Activated CD8-positive, alpha-beta memory T cell treated with anti-CD3 and anti-CD28 coated beads for 48 hours (primary cell): ENCODE measurements at places on chromosomes 6 and 20.

DNA sequence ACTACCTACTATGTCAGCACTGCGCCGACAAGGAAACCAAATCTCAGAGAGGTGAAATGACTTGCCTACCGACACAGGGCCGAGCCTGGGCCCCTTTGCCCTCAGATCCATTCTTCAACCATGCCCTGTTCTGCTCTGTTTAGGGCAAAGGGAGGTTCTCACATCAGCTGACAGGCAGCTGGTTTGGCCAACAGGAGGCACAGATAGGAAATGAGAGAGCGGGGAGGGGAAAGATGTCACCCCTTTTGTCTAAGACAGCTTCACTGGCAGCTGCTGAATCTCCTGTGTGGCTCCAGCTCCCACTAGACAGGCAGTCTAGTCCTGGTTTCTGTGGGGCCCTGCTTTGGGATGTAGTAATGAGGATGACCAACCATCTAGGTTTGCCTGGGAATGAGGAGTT is 158.7 kb downstream of the TMEM200A start:
- no peak for DNase-seq

- DNase-seq: no peak
Observed at GRCh38 chr6:21856844-21857243, 263.3 kb downstream of the SOX4 start.

DNA sequence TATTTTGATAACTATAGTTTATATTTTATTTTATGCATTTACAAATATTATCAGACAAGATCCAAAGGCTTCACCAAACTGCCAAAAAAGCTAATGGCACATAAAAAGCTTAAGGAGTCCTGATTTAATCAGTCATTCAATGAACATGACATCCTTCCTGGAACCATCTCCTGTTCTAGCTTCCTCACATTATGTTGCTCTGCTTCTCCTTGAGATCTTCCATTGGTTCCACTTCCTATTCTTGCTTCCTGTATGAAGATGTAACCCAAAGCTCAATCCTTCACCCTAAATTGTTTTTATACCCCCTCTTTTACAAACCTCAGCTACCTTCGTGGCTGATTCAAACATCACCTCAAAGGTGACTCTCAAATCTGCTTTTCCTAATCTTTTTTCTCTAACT is 4.5 kb upstream of the BRD2 start:
- no peak for DNase-seq

DNA sequence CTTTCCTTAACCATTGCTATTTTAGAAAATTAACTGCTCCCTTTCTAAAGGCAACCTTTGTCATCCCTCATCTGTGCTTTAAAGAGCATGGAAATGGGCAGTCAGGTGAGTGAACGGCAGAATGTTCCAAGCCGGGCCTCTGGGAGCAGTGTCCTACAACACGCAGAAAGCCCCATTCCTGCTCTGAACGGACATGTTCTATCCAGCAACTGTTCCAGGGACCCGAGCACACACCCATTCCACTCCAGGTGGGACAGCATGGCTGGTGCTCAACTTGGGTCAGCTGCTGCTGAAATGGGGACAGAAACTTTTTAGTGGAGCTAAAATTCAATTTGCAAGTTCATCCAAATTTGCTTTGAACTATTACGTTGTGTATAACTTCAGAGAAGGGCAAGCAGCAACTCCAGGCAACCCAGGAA is 26.7 kb downstream of the DIDO1 start:
- DNase-seq: no peak

- no peak for DNase-seq
Observed at GRCh38 chr6:131683479-131683878, 17.7 kb downstream of the OR2A4 start.

DNA sequence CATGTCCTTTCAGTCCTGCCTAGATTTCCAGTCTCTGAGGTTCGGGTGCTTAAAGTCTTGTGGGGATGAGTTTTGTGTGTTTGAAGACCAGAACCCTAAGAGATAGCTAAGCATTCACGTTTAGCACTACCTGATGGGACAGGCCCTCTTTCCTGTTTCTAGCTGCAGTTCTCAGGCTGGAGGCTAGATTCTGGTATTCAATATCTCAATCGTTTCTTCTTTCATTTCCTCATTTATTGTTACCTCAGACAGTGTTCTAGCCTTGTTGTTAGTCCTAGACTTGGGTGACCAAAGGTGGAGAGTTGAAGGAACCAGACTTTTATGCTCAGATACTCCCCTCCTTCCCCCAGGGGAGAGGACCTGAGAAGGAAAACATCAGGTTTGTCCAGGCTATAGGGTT is 16.8 kb downstream of the CEP250 start:
- no peak for DNase-seq
